ENCODE measurements at places on chromosomes 16 and 17. TPM values are rescaled to one million over a fixed set of nuclear protein-coding genes. Genes with fewer than 3 reads are reported as not detected.

- no peaks in the 10 kb centered on the region for H3K4me1 ChIP-seq
- no peaks in the 10 kb centered on the region for H3K27me3 ChIP-seq
- DNase-seq, result no peak
- H3K4me3 ChIP-seq, result no peak overlapping the region
- H3K36me3 ChIP-seq, result no peaks in the 10 kb centered on the region
- H3K27ac ChIP-seq, result no peak overlapping the region
These were observed 379.1 kb upstream of the CDH11 start for GRCh38 chr16:65500919-65501318.

Gene MARVELD3
- total RNA-seq, result 10.3 TPM

Gene PDE6G
- total RNA-seq, result 3.2 TPM

GRCh38 chr17:16342979-16343378 lies 10.3 kb downstream of the CENPV start:
- no peak for DNase-seq
- H3K4me1 ChIP-seq, result no peaks in the 10 kb centered on the region
- H3K4me3 ChIP-seq, result no peak overlapping the region
- no peak overlapping the region for H3K27ac ChIP-seq
- H3K27me3 ChIP-seq, result no peaks in the 10 kb centered on the region
- peaks cover 6% of the 10 kb centered on the region for H3K36me3 ChIP-seq

- H3K4me1 ChIP-seq, result no peaks in the 10 kb centered on the region
- H3K36me3 ChIP-seq, result no peaks in the 10 kb centered on the region
- H3K27ac ChIP-seq, result no peak overlapping the region
- no peak overlapping the region for H3K4me3 ChIP-seq
- DNase-seq, result no peak
- H3K27me3 ChIP-seq, result no peaks in the 10 kb centered on the region
These were observed 13.8 kb downstream of the CNGB1 start for GRCh38 chr16:57956924-57957672.

GRCh38 chr16:88070989-88071625 lies 119.9 kb downstream of the BANP start:
- no peaks in the 10 kb centered on the region for H3K27me3 ChIP-seq
- peaks cover 9% of the 10 kb centered on the region for H3K36me3 ChIP-seq
- DNase-seq, result peak; percentile 43
- no peak overlapping the region for H3K27ac ChIP-seq
- H3K4me3 ChIP-seq, result no peak overlapping the region

DNA sequence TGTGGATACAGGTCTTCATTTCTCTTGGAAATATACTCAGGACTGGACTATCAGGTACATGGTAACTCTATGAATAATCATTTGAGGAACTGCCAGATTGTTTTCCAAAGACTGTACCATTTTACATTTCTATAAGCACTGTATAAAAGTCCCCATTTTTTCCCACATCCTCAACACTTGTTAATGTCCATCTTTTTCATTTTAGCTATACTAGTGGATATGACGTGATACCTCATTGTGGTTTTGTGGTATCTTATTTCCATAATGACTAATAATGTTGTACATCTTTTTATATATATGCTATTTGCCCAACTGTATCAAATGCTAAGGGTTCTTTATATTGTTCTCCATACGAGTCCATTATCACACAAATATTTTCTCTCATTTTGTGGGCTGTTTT lies 22.9 kb downstream of the NUP88 start:
- no peak overlapping the region for H3K27ac ChIP-seq
- no peak overlapping the region for H3K4me3 ChIP-seq
- H3K27me3 ChIP-seq, result no peaks in the 10 kb centered on the region
- DNase-seq, result no peak

GRCh38 chr17:45312477-45313420 lies 4.1 kb downstream of the MAP3K14 start:
- no peak for DNase-seq
- H3K4me3 ChIP-seq, result peak overlapping the region; percentile 26
- H3K4me1 ChIP-seq, result peaks cover 59% of the 10 kb centered on the region
- H3K27ac ChIP-seq, result peak overlapping the region; percentile 96
- no peaks in the 10 kb centered on the region for H3K36me3 ChIP-seq

Gene ZNF597
- 3.4 TPM for total RNA-seq

GRCh38 chr17:7745748-7746470 lies 28.4 kb downstream of the DNAH2 start:
- no peaks in the 10 kb centered on the region for H3K4me1 ChIP-seq
- no peak for DNase-seq
- H3K36me3 ChIP-seq, result no peaks in the 10 kb centered on the region
- H3K4me3 ChIP-seq, result no peak overlapping the region

Gene ZP2
- not detected for total RNA-seq

Gene CCL7
- not detected for total RNA-seq

- H3K4me1 ChIP-seq, result peaks cover 5% of the 10 kb centered on the region
- peak within 1 kb of the TSS; percentile 88 for H3K27ac ChIP-seq
- peak; percentile 88 for DNase-seq
- no peaks in the 10 kb centered on the region for H3K36me3 ChIP-seq
These were observed at the start of gene ACSM3 for GRCh38 chr16:20763461-20764232. Gene ACSM3 (plus strand): TSS chr16:20764014. CDS start chr16:20770035, 6,021 bp downstream.

DNA sequence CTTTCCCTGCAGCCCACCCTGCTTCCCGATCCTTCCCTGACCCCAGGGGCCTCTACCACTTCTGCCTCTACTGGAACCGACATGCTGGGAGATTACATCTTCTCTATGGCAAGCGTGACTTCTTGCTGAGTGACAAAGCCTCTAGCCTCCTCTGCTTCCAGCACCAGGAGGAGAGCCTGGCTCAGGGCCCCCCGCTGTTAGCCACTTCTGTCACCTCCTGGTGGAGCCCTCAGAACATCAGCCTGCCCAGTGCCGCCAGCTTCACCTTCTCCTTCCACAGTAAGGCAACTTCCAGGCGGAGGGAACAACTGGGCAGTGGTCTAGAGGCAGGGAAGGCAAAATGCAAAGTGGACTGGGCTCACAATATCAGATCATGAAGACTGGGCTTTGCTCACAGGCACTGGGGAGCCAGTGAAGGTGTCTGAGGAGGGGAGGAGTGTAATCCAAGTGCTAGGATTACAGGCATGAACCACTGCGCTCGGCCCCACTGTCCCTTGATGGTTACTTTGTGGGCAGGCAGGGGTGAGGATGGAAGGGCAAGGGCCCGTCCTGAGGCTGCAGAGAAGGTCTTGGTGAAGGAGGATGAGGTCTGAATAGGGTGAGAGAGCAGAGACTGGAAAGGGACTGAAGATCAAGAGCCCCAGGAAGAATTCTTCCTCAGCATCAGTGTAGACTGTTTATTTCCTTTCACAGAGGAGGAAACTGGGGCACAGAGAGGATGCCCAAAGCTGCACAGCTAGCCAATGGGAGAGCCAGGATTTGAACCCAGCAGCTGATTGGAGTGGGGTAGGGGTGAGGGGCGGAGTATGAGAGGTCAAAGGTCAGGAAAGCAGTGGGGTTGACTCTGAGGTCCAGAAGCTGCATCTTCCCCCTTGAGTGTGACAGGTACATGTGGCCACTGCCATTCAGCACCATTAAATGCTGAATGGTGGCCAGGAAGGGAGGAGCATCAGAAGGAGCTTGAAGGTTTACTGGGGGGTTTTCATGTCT lies 16.5 kb upstream of the ADGRG3 start:
- no peak overlapping the region for H3K27ac ChIP-seq
- H3K27me3 ChIP-seq, result no peaks in the 10 kb centered on the region
- no peaks in the 10 kb centered on the region for H3K4me1 ChIP-seq
- H3K4me3 ChIP-seq, result no peak overlapping the region
- peaks cover 59% of the 10 kb centered on the region for H3K36me3 ChIP-seq

GRCh38 chr17:78391051-78391431 lies 12.6 kb downstream of the PGS1 start:
- H3K27ac ChIP-seq, result no peak overlapping the region
- peaks cover 9% of the 10 kb centered on the region for H3K36me3 ChIP-seq
- DNase-seq, result no peak
- H3K27me3 ChIP-seq, result no peaks in the 10 kb centered on the region
- peaks cover 14% of the 10 kb centered on the region for H3K4me1 ChIP-seq

GRCh38 chr17:39674702-39675389 lies 6.6 kb downstream of the PNMT start:
- no peaks in the 10 kb centered on the region for H3K36me3 ChIP-seq
- peak; percentile 82 for DNase-seq
- no peaks in the 10 kb centered on the region for H3K27me3 ChIP-seq
- peaks cover 57% of the 10 kb centered on the region for H3K4me1 ChIP-seq

Gene CBLN1
- total RNA-seq, result 0.25 TPM

GRCh38 chr16:85424260-85425073 lies 188.7 kb upstream of the GSE1 start:
- no peaks in the 10 kb centered on the region for H3K4me1 ChIP-seq
- H3K27me3 ChIP-seq, result no peaks in the 10 kb centered on the region
- H3K27ac ChIP-seq, result no peak overlapping the region
- no peaks in the 10 kb centered on the region for H3K36me3 ChIP-seq

Gene PRSS8
- total RNA-seq, result 64.6 TPM

- no peaks in the 10 kb centered on the region for H3K4me1 ChIP-seq
- peak; percentile 3 for DNase-seq
- H3K27ac ChIP-seq, result no peak overlapping the region
These were observed 251.4 kb downstream of the HS3ST3B1 start for GRCh38 chr17:14552306-14552705.

GRCh38 chr17:76077584-76078110 lies 1.3 kb upstream of the ZACN start:
- H3K36me3 ChIP-seq, result no peaks in the 10 kb centered on the region
- no peak overlapping the region for H3K4me3 ChIP-seq
- no peaks in the 10 kb centered on the region for H3K4me1 ChIP-seq
- DNase-seq, result peak; percentile 21

DNA sequence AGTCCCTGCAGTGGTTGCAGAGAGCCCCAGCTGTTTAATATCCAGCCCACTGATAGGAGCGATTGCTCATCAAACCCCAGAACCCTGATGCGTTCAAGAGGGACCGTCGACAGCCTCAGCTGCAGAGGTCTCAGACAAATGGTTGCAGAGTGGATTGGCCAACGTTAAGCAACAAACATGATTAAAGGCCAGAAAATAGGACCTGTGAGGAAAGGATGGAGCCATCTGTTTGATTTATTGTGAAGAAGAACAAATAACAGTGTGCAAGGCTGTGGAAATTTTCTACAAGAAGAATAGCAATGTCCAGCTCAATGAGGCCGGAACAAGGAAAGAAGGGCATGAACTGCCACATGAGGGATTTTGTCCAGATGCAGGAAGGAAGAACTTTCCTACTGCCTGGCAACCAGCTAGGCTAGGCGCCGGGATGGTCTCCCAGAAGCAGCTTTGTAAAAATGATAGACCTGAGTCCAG lies 138.4 kb upstream of the DNAH9 start:
- no peaks in the 10 kb centered on the region for H3K36me3 ChIP-seq
- H3K27ac ChIP-seq, result no peak overlapping the region
- H3K4me1 ChIP-seq, result no peaks in the 10 kb centered on the region
- no peak overlapping the region for H3K4me3 ChIP-seq

GRCh38 chr16:73371584-73372319 lies 323.8 kb upstream of the ZFHX3 start:
- H3K36me3 ChIP-seq, result no peaks in the 10 kb centered on the region
- no peaks in the 10 kb centered on the region for H3K27me3 ChIP-seq
- H3K4me1 ChIP-seq, result no peaks in the 10 kb centered on the region
- H3K27ac ChIP-seq, result no peak overlapping the region
- no peak for DNase-seq

DNA sequence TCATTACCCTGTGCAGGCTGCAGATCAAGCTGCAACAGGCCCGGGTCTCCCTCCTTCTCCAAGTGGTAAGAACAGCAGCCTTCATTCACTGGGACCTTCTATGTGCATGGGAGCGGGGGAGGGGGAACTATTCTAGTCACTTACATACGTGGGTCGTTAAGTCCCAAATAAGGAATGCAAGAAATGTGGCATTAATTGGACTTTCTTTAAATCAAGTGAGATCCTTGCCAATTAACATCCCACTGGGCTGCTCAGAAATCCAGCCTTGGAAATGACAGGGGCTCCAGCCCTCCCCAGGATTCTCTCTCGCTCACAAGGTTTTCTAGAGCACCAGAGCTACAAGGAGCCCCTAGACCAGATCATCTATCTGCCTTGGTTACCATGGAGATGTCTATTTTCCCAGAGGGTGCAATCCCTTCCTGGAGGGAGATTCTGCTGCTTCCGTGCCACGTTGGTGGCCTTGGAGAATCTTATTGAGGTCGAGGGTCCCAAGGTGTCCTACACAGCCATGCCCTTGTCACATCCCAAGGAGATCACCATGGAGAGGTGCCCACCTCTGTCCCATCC lies 5.2 kb upstream of the EIF1 start:
- no peak overlapping the region for H3K27ac ChIP-seq
- DNase-seq, result no peak
- no peaks in the 10 kb centered on the region for H3K36me3 ChIP-seq
- no peak overlapping the region for H3K4me3 ChIP-seq

Gene MRC2
- total RNA-seq, result 23.7 TPM

DNA sequence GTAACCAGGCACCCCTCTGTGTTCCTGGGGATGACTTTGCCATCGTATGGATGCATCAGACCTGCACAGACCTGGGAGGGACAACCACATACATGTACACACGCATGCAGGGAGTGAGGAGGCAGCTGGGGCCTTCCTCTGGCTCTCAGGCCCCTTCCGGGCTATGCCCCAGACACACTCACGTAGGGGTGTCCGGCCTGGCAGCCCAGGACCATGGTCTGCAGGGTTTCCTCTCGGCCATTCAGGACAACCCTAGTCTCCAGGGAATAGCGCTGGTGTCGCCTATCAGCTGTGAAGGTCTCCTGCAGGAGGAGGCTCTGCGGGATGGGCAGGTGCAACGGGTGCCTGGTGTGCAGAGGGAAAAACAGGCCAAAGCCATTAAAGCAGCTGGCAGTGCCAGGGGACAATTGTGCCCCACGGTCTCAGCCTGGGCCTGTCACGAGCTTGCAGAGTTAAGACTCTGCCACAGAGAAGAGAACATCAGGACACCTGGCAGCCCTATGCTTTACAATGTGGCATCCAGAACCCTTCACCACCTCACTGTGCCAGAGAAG lies 101.4 kb downstream of the RMI2 start:
- H3K36me3 ChIP-seq, result no peaks in the 10 kb centered on the region
- H3K27ac ChIP-seq, result no peak overlapping the region
- DNase-seq, result no peak
- no peak overlapping the region for H3K4me3 ChIP-seq

DNA sequence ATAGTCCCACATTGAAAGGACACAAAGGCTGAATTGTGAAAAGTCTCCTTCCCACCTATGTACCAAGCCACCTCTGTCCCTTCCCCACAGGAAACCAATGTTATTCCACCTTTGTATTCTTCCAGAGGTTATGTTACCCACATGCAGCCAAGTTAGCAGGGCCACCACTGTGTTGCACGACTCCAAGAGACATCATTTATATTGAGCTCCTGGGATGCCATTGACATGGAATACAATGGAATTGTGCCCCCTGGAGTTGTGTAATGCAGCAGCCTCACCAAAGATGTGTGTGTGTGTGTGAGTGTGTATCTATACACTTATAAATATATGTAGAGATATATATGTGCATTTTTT lies 21.6 kb upstream of the MSI2 start:
- no peaks in the 10 kb centered on the region for H3K4me1 ChIP-seq
- H3K27ac ChIP-seq, result no peak overlapping the region
- H3K36me3 ChIP-seq, result no peaks in the 10 kb centered on the region
- H3K4me3 ChIP-seq, result no peak overlapping the region

GRCh38 chr17:34517406-34517805 lies 62.0 kb upstream of the TMEM132E start:
- DNase-seq, result no peak
- no peak overlapping the region for H3K4me3 ChIP-seq
- no peaks in the 10 kb centered on the region for H3K4me1 ChIP-seq

Gene RNF157
- total RNA-seq, result 4.8 TPM
